ENCODE measurements at places on chromosomes 6 and 20.

GRCh38 chr6:118648866-118649554 is 2.4 kb downstream of the CEP85L start:
- DNase-seq: no peak

GRCh38 chr6:52787917-52788316 is 15.7 kb downstream of the GSTA1 start:
- DNase-seq: no peak

DNA sequence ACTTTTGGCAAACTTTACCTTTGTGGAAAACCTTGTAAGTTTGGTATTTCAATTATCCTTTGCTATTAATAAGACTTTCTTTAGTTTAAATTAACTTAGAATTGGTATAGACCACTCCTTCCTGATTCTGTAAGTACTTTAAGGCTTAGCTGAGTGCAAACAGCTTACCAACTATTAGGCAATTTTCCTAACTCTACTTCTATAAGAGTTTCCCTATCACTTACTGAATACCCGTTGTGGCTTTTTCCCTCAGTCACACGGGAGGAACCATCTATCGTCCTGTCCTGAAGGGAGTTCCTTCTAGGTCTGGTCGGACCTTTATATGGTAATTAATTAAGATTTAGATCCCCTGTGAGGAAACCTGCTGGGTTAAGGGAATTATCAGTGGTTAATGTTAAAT is 9.6 kb downstream of the SLC35A1 start:
- DNase-seq: no peak

DNA sequence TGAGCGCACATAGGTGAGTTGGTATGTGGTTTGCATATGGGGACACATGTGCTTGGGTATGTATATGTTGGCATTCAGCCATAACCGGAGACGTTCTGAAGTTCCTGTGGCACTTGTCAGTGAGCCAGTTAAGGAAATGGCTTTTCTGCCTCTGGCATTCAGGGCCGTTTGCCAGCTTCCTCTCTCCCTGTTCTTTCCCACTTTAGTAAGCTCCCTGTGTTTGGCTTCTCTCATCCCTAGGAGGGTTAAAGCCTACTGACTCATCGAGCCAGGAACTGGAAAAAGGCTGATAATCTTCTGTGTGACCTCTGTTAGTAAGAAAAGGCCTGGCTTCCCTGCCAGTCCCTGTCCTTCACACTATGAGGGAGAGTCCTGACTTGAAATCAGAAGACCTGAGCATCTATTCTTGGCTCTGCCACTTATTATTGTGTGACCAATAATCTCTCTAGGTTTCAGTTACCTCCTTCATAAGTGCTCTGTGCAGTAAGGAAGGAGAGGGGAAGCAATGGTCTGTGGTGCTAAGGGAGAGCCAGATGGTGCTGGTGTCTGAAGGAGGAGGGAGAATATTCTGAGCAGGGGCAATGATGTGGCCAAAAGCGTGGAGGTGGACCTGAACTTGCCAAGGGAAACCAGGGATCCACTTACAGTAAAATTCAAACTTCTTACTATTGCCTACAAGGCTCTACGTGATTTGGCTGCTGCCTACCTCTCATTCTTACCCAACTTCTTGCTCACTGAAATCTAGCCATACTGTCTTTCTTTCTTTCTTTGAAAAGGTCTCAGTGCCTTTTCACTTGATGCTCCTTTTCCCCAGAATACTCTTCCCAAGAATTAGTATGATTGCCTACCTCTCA is 31.4 kb downstream of the ACSS2 start:
- peak; percentile 7 for DNase-seq

DNA sequence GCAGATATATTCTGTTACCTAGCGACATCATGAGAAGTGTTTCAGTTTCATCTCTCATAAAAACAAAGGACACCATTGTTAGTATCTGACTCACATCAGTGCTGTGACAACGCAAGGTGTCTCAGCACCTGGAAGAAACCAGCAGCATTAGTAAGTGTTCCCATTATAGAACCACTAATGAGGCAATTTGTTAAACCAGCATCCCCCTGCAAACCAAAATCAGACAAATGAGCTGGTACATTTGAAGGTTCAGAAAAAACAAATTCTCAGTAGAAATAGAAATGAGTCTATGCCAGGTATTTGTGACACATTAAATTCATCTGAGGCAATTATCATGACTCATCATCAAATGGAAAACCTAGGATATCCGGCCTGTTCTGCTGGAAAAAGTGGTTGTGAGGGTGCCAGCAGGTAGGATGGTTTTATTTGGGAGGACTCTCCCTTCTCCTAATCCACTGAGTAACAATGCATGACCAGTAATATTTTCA is 151.7 kb downstream of the TMEM200A start:
- DNase-seq: no peak

- no peak for DNase-seq
Measured at GRCh38 chr6:52641388-52641787, 29.5 kb upstream of the TMEM14A start.

GRCh38 chr6:33416386-33417127 is 1.4 kb downstream of the CUTA start:
- no peak for DNase-seq

DNA sequence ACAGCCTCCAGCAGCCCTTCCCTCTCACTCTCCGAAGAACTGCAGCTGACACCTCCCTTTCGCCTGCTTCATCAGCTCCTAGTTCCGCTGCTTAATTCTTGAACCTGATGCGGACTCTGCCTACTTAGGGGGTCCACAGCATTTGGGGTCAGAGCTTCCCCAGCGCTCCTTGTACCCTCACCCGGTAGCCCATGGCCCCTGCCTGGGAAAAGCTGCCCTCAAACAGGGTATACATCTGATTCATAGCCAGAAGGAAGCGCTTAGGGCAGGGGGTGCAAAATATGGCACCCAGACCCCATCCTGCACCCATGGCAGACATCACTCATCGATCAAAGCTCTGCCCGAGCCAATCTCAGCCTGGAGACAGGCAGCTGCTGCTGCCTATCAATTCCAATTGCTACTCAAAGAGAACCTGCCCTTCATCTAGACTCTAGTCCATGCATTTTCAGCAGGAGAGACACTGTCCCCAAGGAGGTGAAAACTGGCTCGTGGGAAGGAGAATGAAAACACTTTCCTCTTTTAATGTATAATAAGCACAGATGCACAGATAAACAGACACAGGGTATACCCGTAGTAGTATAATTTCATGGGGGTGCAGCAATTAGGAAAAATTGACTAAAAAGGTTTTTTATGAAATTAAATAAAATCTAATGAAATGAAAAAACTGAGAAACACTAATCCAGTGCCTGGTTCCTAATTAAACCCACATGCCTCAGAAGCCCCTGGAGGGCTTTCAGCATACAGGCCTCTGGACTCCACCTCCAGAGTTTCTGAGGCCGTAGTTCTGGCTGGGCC is 194.8 kb downstream of the PREX1 start:
- no peak for DNase-seq

GRCh38 chr6:5840734-5841390 is 165.9 kb downstream of the NRN1 start:
- DNase-seq: no peak

DNA sequence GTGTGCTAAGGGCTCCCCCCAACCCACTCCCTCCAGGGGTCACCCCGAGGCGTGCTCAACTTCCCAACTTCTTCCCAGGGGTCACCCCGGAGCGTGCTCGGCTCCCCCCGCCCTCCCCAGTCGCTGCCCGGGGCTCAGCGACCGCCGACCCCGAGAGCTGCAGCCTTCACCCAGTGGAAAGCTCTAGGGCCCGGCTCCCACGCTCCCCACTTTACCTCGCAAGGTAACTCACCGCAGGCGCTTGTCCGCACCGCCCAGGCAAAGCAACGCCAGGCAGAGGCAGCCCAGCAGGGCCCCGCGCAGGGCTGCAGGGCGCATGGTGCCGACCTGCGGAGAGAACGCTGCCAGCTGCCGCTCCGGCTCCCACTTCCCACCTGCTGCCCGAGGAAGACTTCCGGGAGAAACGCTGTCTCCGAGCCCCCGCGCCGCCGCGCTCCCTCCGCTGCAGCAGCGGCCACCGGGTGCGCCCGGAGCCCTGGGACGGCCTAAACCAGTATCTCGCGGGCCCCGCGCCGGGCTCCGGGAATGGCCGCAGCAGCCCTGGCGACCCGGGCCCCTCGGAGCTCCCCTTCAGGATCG is 396 bp downstream of the RNASET2 start:
- DNase-seq: no peak

- DNase-seq: no peak
Measured at GRCh38 chr6:159902620-159903019, 11.8 kb downstream of the MAS1 start.

GRCh38 chr20:52590100-52590499 is 382.1 kb upstream of the TSHZ2 start:
- no peak for DNase-seq

- DNase-seq: no peak
Measured at GRCh38 chr6:43367245-43367984, 2.0 kb downstream of the ZNF318 start.

- no peak for DNase-seq
Measured at GRCh38 chr20:23114018-23114417, 27.9 kb upstream of the CD93 start.

- DNase-seq: no peak
Measured at GRCh38 chr6:166446146-166446545, 63.4 kb upstream of the MPC1 start.

GRCh38 chr20:20085812-20086211 is 33.5 kb downstream of the CFAP61 start:
- no peak for DNase-seq

DNA sequence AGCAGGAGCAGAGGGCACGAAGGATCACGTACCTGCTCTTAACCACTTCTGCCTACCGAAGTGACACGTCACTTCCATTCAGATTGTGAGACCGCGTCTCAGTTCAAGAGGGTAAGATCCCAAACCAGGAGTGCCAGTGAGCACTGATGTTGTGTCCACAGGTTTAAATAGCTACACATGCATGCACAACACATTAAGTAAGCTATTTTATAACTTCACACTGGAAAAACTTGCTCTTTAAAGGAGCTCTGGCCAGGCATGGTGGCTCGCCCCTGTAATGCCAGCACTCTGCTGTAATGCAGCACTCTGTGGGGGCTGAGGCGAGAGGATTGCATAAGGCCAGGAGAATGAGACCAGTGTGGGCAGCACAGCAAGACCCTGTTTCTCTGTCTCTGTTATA is 21.1 kb downstream of the ABHD12 start:
- DNase-seq: no peak

DNA sequence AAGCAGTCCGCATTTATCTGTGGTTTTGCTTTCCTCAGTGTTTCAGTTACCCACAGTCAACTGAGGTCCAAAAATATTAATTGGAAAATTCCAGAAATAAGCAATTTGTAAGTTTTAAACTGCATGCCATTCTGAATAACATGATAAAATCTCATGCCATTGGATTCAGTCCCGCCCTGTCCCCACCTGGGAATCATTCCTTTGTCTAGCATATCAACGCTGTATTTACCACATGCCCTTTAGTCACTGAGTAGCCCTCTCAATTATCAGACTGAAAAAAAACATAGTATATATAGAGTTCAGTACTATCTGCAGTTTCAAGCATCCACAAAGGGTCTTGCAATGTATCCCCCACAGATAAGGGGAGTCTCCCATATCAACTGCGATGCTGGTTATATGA is 17.1 kb downstream of the RANBP9 start:
- no peak for DNase-seq

GRCh38 chr6:21348504-21349195 is 244.9 kb upstream of the SOX4 start:
- DNase-seq: no peak

DNA sequence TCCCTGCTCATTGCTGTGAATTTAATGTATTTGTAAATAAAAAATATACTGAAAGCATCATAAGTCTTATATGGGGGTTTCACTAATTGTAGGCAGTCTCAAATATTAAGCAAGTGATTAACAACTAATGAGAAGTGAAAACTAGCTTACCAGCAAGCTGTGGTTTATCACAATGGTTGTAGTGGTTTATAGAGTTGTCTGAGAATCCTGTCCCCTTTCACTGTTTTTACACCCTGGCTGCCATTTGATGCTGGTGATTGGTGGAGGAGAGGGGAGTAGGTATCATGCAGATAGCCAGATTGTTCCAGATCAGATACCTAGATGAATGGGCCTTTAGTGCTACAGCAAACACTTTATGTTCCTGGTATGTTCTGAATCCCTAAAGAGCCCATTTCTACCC is 6.0 kb downstream of the MKKS start:
- DNase-seq: no peak

DNA sequence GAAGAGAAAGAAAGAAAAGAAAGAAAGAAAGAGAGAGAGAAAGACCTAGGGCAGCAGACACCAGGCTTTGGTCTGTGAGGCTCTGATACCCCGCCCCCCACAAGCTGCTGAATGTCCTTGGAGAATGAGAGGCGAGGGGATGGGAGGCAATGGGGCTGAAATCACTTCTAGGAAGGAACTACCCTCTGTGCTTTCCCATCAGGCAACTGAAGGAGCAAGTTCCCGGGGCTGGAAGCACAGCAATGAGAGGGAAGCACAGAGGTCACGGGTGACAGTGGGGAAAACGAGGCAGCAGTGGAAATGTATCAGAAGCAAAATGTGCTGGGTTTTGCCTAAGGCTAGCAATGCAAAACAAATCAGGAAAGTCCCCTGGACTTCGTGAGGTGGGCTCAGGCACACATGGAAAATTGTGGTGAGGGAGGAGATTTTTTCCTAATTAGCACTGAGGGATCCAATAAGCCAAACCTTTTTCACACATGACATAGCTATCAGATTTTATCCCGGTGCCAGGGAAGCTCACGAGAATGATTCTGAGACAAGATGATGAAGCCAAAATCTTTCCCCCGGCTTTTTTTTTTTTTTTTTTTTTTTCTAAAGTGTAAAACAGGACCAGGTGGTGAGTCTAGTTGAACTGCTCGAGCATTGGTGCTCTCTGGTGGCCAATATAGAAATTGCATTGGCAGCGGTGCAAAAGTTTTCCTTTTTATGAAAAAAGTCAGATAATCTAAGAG is 16.8 kb upstream of the ARFGEF2 start:
- DNase-seq: peak; percentile 47

- no peak for DNase-seq
Measured at GRCh38 chr6:103000688-103001087, 1607.2 kb downstream of the GRIK2 start.

GRCh38 chr6:73521351-73521985 is 636 bp upstream of the EEF1A1 start:
- DNase-seq: no peak

DNA sequence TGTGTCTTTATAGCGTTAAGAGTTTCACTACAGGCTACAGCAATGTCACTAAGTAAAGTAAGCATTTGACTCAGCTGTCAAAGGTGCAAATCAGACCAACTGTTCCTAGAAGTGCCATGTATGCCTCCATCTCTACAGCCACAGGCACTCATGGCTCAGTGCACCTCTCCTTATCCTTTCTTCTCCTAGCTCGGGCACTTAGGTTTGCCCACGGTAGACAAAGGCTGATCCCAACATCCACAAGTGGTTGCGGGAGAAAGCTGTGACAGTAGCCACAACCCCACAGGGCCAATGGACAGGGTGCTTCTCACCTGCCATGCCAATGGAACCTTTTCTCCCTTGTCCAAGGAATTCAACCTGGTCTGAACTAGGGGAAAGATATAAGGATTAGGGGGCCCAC is 228.5 kb upstream of the EXOC2 start:
- DNase-seq: no peak

- DNase-seq: no peak
Measured at GRCh38 chr6:115001731-115002350, 659.0 kb upstream of the HS3ST5 start.

Data from right renal cortex interstitium (tissue), 3 donors.